CD4-positive, alpha-beta T cell (primary cell): ENCODE measurements at places on chromosomes 16 and 17.

- DNase-seq, result no peak
Observed at GRCh38 chr17:71085238-71086033, 916.1 kb downstream of the KCNJ2 start.

- no peak for DNase-seq
Observed at GRCh38 chr17:3927628-3928340, 11.5 kb upstream of the P2RX1 start.

DNA sequence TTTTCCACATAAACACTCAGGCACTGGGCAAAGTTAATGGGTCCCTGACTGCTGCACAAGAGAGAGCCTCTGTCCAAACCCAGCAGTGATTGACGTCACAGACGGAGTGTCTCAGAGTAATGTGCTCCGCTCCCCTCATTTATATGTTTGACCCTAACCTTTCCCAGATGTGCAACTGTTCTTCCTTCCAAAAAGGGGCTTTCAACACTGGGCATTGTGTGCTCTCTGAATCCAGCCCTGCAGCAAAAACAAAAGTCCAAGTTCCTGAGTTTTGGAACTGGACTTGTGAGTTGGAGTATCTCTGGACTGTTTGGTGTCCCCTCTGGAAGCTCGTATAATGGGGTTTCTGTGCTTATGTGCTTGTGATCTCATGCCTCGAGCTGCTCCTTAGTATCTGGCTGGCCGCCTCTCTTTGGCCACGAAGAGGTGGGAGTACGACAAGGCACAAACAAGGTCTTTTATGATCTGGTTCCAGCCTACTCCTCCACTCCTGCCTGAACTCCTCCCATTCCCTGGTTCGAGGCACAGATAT, 76.4 kb upstream of the SMIM36 start:
- no peak for DNase-seq

DNA sequence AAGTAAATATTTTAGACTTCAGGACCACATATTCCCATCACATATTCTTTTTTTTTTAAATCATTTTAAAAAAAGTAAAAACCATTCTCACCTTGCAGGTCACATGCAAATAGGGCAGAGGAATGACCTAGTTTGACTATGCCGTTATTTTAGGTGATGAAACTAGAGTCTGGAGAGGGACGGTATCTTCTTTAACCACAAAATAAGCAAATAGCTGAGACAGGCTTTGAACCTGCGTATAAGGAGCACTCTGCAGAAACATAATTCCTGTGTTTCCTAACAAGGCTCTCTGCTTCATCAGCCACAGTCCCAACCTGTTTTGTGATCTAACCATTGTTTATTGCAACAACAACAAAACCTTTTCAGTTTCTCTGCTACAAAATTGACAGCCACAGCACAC, 121.5 kb downstream of the PCTP start:
- DNase-seq, result no peak

DNA sequence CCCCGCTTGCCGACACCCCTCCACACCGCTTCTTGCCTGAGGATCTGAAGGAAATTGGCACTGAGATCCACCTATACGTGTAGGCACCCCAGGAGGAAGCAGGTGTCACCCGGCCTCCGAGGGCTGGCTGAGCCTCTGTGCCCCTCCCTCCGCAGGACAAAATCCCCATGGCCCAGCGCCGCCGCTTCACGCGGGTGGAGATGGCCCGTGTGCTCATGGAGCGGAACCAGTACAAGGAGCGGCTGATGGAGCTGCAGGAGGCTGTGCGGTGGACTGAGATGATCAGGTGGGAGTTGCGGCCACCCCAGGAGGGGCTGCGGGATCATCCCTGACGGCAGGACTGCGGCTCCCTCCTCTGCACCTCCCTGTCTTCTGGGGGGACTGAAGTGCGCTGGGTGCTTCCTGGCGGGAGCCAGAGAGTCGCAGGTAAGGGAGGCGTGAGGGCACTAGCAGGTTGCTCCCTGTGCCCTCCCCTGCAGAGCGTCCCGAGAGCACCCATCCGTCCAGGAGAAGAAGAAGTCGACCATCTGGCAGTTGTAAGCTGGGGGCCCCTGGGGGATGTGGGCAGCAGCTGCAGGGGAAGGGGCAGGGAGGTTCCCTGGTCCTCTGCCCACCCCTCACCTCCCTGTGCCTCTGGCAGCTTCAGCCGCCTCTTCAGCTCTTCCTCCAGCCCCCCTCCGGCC, 9.0 kb downstream of the NME3 start:
- no peak for DNase-seq

DNA sequence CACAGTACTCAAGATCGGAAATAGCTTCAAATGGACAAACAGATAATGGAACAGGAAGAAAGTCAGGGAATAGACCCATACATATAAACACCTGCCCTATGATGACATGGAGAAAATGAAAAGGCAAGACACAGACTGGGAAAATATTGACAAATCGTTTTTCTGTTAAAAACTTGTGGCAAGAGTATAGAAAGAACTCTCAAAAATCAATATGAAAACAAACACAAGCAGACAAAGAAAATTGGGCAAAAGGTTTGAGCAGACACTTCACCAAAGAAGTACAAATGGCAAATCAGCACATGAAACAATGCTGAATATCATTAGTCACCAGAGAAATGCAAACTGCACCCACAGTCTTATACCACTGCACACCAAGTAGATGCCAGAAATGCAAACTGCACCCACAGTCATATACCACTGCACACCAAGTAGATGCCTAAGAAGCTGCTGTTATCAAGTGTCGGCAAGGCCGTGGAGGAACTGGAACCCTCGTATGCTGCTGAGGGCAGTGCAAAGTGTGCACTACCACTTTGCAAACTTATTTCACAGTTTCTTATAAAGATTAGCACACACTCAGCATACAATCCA, 123.5 kb upstream of the CHMP6 start:
- DNase-seq, result no peak

DNA sequence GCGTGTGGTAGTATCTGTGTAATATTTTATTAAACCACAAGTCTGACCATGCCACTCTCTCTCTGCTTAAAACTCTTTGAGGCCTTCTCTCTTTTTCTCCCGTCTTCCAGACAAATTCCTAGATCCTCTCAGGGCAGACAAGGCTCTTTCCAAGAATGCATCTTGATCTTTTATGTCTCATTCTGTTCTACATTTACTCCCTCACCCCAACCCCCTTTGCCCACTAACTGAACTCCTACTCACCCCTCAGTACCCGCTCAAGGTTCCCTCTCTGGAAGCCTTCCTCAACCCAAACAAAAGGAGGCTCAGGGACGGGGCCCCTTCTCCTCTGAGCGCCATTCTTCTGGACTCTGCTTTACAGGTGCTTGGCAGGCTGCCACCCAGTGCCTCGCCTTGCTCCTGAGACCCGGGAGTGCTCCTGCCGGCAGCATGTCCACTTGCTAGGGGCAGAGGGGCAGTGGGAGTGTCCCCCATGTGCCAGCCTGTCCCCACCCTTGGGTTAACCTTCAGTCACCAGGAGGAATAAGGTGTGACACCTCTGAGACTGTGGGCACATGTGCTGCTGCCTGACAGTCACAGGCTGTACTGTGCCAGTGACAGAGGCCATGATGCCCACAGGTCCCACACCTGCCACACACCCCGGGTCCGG, 9.2 kb downstream of the SLC13A2 start:
- DNase-seq, result no peak

- DNase-seq, result no peak
Observed at GRCh38 chr16:82755570-82756282, 129.0 kb downstream of the CDH13 start.

DNA sequence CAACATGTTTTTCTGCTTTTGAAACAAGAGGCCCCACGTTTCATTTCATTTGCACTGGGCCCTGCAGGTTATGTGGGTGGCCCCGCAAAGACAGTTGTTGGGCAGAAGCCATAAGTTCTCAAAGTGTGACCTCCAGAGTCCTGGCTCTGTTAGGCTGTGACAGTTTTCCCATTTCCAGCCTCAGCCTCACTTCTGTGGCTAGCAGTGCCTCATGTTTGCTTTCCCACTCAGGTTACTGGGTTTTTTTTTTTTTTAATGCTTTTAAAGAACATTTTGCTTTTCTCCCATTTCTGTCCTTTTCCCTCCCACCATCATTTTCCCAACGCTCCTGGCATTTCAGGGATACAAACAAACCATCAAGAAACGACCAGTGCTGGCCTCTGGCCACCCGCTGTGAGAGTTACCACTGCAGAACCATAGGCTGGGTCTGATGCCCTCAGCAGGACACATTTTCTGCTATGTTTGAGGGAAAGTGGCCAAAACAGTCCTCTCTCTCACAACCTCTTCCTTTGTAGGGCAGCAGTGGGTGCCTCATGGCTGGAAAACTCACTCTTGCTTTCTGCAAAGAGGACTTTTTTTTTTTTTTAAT, 159.0 kb upstream of the MPHOSPH6 start:
- DNase-seq, result no peak

DNA sequence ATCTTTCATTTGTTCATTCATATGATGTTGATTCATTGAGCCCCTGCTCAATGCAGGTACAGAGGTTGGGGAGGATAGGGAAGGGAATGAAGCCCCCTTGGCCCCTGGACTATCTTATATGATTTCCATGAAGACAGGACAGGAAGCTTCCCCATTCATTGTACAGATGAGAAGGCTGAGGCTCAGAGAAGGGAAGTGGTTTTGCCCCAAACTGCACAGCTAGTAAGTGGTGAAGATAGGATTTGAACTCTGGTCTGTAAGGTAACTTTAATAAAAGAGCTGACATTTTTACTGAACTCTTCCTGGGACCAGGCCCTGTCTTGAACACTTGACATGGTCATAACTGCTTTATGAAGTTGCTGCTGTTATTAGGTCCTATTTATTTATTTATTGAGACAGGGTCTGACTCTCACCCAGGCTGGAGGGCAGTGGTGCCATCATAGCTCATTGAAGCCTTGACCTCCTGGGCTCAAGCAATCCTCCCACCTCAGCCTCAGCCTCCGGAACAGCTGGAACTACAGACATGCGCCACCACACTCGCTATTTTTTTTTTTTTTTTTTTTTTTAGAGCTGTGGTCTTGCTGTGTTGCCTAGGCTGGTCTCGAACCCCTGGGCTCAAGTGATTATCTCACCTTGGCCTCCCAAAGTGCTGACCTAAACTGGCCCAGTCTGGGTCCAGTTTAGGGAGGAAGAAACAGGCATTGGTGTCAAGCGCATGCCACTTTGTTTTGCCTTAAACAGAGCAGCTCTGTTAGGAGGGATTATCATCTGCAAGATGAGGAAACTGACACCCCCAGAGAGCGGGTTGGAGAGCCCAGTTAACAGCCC, 5.0 kb downstream of the CTF1 start:
- DNase-seq, result no peak

DNA sequence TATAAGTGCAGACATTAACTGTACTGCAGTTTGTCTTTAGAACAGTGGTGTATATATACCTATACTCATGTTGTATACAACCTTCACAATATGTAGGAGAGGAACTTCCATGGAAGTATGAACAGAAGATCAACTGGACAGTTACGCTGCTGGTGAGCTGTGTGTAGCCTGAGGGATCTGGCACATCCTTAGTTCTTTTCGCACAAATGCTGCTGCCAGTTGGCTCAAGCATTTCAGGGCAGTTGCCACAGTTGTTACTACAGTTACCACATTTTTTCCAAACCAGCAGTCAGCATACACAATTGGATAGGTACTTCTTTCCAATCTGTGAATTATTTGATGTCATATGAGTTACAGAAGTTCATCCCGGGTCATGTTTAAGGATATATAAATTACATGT, 539.6 kb upstream of the HSBP1 start:
- DNase-seq, result no peak

DNA sequence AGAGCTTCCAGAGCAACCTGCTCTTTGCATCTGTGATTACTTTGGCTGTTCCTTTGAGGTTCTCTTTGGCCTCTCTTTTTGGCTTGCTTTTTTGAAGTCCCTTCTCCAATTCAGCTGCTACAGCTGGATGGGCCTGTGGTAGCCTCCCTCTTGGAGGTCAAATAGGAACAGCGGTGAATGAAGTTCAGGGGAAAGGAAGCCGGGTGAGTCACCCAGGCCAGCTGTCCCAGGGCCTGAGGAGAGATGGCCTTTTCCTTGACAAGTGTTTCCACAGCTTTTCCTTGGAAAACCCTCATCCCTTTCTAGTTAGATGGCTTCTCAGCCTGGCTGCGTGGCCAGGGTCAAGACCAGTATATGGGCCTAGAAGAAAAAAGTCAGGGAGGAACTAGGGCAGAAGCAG, 103.1 kb downstream of the STX8 start:
- DNase-seq, result no peak

DNA sequence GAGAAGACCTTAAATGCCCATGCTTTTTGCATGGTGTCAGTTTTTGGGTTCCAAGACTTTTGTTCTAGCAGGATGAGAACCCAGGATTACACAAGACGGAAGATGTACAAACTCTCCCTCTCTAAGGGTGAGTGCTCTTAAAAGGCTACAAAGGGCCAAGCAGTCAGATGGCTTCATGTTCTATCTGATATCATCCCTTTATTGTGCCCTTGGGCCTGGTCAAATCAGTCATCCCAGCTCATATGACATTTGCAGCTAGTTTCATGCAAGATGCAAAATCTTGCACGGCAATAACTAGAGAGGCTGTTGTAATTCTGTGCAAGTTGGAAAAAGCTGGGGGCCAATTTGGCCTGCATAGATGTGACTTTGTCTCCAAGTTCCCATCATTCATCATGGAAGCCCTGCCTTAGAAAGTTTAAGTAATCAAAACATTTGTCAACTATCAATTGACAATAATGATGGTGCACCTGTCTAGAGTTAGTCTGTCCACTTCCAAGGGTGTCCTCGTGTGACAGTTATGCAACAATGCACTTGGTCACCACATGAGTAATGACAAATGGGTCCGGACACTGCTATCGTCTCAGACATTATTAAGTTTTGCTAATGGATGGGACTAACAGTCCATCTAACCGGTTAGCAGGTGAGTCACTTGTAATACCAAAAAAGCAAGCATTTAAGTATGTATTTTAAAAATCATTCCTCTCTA, 58.6 kb upstream of the ZFHX3 start:
- DNase-seq, result no peak

DNA sequence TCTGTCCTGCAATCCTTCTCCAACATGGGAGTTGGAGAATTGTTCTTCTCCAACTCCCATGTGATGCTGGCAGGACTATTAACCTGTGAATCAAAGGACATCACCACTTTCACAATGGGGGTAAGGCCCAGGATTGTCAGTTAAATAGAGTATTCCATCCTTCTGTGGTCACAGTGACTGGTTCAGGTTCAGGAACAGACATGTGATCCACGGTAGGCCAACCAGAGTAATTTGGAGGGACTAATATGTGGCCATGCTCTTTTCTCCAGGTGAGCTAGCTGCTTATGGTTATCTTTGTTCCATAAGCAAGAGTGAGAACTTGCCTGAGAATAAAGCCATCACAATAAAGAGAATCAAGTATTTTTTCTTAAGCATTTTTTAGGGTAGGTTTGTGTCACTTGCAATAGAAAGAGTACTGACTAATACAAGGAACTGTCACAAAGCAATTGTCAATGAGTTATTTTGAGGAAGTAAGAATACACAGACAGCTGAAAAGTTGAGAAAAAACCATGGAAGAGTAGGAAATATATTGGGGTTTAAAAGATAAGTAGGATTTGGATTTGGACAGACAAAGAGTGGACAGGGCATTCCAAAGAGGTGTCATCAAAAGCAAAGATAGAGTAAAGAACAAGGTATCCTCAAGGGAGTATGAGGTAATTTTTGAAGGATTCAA, 63.4 kb downstream of the BRIP1 start:
- no peak for DNase-seq
